ENCODE measurements at places on chromosomes 4 and X.

- no peak for DNase-seq
Measured at GRCh38 chr4:124904723-124905388, 192.3 kb upstream of the ANKRD50 start.

DNA sequence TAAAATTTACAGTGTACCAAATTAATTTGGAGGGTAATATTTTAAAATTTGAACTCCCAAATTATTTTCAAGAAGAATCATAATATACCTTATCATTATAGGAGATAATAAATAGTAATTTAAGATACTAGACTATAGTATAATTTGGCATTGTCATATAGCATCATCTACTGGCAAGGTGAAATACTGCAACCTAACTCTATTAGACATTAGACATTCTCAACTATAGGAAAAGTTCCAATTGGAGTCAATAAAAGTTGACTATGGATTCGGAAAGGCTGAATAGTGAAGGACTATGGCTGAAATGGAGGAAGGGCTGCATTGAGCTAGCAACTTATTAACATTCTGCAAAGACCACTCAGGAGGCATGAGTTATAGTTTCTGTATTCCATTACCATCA is 113.0 kb downstream of the PRDM5 start:
- no peak for DNase-seq

- DNase-seq, result no peak
Measured at GRCh38 chr4:7631288-7632014, 196.7 kb upstream of the PSAPL1 start.

DNA sequence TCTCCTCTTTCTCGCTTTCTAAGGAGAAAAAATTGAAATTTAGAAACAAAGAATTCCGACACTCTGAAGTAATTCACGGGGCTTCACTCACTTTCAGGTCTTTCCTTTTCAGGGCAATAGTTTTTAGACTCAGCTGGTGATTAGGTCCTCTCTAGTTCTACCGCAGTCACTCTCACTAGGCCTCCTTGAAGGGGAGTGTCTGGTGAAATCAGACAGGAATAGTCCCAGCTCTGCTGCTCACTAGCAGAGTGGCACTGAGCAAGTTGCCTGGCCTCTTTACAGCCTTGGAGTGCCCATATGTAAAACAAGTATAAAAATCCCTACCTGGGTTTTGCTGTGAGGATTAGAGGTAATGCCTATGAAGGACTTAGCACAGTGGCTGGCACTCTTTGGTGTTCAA is 64.1 kb downstream of the NEUROG2 start:
- DNase-seq, result no peak

- no peak for DNase-seq
Measured at GRCh38 chrX:19630776-19631707, 115.7 kb upstream of the MAP3K15 start.

DNA sequence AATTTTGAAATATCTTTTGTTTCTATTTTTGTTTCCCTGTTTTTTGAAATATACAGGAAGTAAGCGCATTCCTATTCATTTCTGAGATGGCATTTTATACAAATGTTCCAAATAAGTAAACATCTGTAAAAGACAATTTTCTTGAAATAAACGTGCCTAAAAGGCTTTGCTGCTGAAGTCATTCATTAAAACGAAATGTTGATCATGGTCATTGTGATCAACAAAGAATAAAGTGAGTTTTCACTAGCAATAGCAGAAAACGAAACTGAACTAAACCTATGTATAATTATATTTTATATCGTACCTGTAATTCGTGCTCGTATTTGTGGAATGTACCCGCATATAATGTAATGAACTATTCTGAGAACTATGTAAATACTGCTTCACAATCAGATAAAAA is 221.2 kb downstream of the MGST2 start:
- no peak for DNase-seq

- DNase-seq, result no peak
Measured at GRCh38 chr4:189548484-189549125, 392.1 kb upstream of the FRG1 start.

GRCh38 chrX:120677004-120677652 is 47.3 kb upstream of the C1GALT1C1 start:
- no peak for DNase-seq

DNA sequence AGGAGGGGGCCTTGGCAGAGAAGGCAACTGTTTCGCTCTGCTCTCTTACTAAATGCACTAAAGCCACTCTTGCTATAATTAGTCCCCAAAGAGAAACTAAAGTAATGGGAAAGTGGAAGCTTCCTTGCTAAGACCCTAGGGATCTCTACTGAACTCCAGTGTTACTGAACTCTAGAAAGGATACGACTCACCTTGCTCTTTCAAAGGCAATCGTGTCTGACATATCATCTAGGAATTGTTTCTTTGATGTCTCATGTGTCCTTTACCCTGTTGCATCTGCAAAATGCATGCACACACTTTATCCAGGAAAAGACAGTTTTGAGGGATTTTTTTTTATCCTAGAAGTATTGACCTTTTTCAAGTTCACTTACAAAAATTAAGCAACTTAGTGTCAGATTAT is 148.1 kb upstream of the FAM9B start:
- no peak for DNase-seq

- DNase-seq, result peak; percentile 3
Measured at GRCh38 chr4:142615324-142615665, 230.8 kb downstream of the INPP4B start.

- no peak for DNase-seq
Measured at GRCh38 chr4:63566658-63567057, 842.6 kb downstream of the TECRL start.

DNA sequence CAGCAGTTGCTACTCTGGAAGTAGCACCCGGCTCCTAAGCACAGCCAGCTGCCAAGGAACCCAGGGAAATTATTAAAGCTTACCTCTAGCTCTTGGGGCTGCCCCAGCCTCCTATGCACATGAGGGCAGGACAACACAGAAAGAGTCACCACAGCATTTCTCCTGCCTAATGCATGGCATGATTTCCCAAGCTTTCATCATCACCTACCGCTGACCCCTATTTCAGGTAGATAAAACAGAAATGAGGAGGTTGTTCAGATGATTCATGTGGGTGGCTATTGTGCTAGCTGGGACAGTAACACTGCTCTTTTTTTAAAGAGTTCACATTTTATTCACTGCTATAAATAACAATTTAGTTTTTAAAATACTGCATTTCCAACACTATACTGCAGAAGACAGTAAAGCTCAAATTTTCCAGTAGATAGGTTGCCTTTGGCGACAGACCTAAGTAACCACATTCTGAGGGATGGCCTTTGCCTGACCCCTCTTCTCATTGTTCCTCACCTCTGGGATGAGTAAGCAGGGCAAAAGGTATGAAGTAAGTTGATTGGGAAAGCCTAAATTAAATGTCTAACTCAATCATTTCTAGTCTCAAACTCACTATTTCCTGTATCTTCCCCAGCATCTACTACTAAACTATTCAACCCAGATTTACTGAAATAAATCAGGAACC is 16.7 kb downstream of the CASK start:
- no peak for DNase-seq

DNA sequence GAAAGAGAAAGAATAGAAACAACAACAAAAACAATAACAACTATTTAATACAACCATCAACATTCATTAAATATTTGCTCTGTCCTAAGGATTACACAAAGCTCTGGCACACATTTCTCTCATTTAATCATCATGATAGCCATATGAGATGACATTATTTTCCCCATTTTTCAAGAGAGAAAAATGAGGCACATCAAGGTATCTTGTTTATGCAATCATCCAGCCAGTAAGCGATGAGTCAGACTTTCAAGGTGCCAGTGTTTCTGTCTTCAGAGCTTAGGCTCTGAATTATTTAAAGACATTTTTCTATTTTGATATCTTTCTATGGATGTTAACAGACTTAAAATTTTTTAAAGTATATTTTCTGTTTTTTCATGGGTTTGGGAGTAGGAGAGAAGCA is 541.8 kb upstream of the SMIM31 start:
- no peak for DNase-seq

- no peak for DNase-seq
Measured at GRCh38 chrX:105464618-105465017, 244.1 kb upstream of the TEX13A start.

DNA sequence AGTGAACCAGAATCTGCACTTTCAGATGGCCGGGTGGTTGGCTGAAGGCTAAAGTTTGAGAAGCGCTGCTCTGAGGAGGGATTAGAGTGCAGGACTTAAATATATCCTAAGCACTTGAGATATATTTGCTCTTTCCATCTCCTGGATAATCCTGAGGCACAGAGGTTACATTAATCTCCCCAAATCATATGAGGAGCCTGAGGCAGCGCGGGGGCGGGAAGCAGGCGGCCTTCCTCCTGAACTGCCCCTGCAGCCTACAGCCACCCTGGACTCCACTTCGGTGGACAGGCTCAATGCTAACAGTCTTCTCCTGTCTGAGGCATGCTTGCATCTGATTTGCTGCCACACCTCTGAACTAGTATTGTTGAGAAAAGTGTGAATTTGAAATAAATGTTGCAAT is 72.5 kb downstream of the AFAP1 start:
- DNase-seq, result no peak

Measured in hepatic stellate cell (primary cell).